ENCODE measurements at places on chromosomes 6 and 20.
A peak's percentile ranks its signal among the peaks of the same experiment; 100 is the strongest.

GRCh38 chr20:35305682-35306556, 13.7 kb upstream of the FAM83C start:
- DNase-seq: peak; percentile 96

DNA sequence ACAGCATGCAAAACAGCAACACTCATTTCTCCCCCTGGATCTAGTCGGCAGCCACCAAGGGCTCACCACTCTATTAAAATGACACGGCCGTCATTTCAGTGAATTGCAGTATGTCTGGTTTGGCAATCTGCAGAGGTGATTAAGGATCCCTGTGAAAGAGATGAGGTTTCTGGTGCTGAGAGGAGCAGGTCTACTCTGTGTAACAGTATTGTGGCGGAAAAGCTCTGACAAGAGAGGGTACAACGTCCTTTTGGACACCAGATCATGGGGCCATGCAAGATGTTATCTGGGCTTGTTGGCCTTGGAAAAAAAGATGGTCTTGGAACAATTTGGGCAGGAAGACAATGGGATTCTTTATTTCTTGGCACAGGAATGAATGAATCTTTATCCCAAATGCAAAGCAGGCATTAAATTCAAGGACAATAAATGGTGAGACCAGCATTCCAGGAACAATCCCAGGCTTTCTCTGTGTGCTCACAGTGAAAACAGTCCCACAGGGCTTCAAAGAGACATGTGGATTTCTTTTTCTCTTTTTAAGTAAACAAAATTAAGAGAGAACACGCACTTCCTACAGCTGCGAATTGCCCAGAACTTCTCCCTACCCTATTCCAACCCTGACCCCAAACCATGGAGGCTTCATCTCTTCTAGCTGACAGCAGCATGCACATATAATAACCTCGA, 33.7 kb upstream of the ADGRF1 start:
- no peak for DNase-seq

GRCh38 chr20:25699914-25700313, 3.3 kb upstream of the ZNF337 start:
- DNase-seq: no peak

DNA sequence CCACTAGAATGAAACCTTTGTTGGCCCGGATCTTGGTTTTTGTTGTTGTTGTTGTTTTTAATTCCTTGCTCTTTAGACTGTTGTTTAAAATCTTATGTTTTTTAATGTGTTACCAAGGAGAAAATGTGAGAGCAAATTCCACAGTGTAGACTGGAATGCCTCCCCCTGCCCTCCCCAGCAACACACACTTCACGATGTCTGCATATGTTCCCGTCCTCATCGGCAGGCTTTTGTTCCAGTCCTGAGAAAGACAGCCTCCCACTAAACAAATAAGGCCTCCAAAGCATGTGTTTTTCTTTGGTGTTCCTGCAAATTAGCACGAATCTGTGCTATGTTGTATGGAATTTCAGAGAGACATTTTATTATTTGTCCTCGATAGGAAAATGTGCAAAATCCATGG, 263.3 kb upstream of the QKI start:
- no peak for DNase-seq

GRCh38 chr20:59010995-59011873, 4.2 kb upstream of the CTSZ start:
- DNase-seq: peak; percentile 91

GRCh38 chr20:63330940-63331339, 30.2 kb downstream of the CHRNA4 start:
- DNase-seq: no peak

- no peak for DNase-seq
Observed at GRCh38 chr6:112579601-112580000, 232.5 kb downstream of the RFPL4B start.

DNA sequence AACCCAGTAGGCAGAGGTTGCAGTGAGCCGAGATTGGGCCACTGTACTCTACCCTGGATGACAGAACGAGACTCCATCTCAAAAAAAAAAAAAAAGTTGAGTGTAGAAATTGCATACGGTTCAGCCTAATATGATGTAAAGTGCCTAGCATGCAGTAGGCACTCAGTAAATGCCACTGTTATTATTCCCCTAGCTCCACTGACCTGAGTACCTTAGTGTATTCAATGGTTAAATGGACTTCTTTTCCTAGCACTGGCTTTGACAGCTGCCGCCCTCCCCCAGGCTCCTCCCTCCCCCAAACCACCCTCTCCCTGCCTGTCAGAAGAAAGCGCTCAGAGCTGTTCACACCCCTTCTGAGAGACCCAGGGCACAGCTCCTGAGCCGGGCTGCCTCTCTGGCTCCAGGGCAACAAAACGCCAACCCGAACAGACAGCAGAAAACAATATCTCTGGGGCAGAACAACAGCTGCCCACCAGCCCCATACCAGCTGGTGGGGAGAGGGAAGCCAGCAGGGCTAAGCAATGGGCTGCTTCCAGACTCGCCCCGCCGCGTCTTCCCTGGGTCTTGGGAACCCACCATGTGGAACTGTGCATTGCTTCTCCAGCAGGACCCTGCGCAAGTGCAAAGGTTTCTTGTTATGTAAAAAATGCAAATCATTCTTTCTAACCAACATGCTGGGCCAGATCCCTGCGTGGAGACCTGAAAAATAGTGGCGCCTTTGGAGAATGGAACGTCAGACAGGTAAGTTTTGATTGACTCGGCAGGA, 4.5 kb downstream of the CPNE5 start:
- no peak for DNase-seq

DNA sequence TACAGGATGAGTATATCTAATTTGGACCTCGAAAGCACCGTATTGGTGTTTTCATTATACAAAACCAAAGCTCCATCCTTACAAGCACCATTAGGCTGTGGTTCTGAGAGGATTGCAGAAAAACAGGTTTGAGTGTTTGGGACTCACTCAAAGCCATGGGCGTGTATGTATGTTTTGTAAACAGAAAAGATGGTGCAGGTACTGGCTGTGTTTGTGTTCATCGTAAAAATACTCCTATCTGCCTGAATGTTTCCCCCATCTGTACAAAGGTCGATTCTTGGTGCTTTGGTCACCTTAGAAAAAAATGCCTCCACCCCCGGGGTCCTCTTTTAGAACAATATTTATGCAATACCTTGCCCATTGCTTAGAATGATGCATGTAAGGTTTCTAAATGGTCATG, 286.6 kb downstream of the TSHZ2 start:
- DNase-seq: no peak

GRCh38 chr20:61628480-61628879, 376.4 kb downstream of the CDH4 start:
- DNase-seq: no peak

- DNase-seq: no peak
Observed at GRCh38 chr20:40991181-40991889, 37.3 kb upstream of the TOP1 start.

DNA sequence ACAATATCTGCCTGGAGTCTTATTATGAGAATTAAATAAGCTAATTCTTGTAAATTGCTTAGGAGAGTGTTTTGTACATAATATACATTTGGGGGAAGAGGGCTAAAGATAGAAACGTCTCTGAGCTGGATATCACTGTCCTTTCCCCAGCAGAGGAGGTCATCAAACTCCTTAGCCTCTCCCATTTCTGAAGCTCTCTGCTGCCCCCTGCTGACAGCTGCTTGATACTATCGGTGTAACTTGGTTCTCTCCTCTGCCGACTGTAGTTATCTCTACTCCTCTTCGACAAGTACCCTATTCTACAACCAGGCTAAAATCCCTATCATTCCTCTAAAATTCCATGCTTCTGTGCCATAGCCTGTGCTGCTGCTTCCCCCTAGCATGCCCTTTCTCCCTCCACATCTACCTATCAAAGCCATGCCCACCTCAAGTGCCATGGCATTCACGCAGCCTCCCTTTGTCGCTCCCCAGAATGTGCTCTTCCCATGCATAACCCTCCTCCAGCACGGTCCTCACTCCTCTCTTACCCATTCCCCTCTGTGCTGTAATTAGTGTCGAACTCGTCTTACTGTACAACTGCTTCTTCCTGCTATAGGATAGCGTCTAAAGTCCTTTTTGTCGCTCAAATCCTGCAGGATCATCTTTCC, 101.2 kb downstream of the EPM2A start:
- DNase-seq: peak; percentile 83

- peak; percentile 47 for DNase-seq
Observed at GRCh38 chr6:30006170-30007131, 54.6 kb upstream of the POLR1H start.

Measured in AG20443 (cell line).